ENCODE measurements at places on chromosomes 1 and 21.

DNA sequence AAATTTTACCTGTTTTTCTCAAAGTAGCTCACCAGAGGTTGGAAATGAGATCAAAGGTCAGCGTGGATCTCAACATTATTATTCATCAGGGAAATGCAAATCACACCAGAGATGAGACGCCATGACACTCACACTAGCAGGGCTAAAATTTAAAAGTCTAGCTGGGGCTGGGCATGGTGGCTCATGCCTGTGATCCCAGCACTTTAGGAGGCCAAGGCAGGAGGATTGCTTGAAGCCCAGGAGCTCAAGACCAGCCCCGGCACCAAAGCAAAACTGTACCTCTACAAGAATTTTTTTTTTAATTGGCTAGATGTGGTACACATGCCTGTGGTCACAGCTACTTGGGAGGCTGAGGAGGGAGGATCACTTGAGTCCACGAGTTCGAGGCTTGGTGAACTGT lies 41.4 kb upstream of the PCBP3 start:
- DNase-seq: no peak

GRCh38 chr1:41349361-41350054 lies 11.7 kb upstream of the FOXO6 start:
- no peak for DNase-seq

DNA sequence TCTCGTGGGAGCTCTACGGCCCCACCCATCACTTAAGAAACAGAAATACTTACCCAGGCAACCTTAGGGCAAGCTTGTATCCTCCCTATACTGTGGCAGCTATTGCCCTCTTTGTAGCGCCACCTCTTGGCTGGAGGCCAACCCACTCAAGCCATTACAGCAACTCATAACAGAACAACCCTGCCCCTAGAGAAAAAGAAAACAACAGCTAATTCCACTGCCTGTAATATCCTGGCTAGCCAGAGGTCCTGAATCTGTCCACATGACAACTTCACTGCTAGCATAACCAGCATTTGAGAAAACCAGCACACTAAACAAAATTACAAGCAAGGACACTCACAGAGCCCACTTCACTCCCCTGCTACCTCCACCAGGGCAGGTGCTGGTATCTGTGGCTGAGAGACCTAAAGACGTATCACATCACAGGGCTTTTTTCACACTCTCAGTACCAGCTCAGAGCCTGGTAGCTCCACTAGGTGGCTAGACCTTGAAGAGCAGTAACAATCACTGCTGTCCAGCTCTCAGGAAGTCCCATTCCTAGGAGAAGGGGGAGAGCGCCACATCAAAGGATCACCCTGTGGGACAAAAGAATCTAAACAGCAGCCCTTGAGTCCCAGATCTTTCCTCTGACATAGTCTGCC lies 14.5 kb upstream of the MX1 start:
- no peak for DNase-seq

DNA sequence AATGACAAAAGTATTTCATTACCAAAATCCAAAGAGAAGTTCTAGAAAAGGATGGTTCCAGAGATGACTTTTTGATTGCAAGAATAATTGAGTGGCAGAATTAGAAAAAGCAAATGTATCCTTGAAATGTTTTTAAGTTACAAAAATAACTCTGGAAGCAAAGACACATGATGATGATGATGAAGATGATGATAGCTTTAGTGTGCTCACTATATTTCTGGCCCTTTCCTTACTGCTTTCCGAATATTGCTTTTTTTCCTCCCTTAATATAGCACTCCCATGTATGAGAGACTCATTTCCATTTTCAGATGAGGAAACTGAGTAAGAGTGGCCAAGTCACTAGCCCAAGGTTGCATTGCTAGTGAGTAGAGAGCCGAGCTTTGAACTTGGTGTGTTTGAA lies 54.7 kb downstream of the CACHD1 start:
- DNase-seq: no peak

- no peak for DNase-seq
Measured at GRCh38 chr1:27258598-27258997, 24.2 kb downstream of the WDTC1 start.

DNA sequence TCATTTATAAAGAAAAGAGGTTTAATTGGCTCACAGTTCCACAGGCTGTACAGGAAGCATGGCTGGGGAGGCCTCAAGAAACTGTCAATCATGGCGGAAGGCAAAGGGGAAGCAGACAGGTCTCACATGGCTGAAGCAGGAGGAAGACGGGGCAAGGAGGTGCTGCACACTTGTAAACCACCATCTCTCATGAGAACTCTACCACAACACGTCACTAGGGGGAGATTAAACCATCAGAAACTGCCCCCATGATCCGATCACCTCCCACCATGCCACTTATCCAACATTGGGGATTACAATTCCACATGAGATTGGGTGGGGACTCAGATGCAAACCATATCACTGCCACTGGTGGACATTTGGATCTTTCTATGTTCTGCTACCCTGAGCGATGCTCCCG lies 351.4 kb downstream of the NPHP4 start:
- DNase-seq: no peak

DNA sequence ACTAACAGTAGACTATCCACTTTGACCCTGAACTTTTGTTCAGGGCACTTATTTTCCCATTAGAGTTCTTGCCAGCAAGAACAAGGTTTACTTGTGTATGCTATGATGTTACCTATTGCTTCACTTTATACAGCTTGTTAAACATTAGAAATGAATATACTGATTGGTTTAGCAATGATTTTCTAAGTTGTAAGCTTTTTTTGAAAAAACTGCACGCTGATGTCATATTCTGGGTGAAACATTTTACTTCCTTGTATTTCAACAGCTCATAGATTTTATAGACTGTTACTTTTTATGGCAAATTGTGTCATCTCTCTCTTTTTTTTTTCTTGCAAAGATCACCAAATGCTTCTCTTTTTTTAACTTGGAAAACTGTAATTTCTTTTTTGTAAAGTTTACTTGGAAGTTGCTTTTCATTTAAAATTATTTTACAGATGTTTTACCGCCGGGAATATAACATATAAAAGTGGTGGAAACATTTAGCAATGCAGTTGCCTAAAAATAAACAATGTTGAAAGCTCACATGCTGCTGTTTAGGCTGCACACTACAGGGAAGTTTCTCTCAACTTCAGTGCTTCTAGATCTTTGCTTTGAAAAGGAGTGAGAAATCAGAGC lies 215.3 kb upstream of the NFIA start:
- no peak for DNase-seq

GRCh38 chr1:25622531-25622930 lies 5.9 kb downstream of the MAN1C1 start:
- no peak for DNase-seq

GRCh38 chr1:69523461-69523860 lies 44.3 kb upstream of the LRRC7 start:
- peak; percentile 51 for DNase-seq

DNA sequence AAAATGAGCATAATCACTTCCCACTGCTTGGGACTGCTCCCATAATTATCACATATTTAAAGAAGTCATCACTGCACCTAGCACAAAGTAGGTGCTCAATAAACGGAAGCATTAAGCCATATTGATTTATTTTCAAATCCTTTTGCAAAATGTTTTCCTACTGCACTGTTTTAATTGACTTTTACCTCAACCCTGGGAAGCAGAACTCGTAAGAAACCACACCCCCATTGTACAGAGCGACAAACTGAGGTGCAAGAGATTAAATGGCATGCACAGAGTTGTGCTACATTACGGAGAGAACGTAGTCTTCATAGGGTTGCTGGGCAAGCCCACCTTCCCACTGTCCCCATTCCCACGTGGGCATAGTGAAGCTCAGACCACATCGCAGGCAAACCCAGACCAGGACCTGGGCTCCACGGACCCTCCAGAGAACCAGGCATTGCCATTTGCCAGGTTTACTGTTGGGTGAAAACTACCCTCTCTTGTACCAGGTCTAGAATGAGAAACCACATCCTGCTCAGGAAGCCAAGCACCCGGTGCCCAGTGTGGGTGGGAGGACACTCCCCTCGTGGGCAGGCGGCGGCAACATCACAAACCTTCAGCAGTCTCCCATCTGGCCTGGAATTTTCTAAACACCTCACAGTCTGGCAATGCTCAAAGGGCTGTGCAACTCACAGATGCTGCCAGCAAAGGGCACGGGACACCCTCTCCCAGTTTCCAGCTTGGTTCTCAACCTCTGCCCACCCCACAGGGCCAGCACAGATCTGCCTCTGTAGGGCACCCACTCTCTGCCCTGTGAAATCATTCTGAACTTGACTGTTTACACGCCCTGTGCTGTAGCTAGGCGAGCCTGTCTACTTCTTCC lies 8.2 kb downstream of the IFFO2 start:
- DNase-seq: peak; percentile 44

- DNase-seq: no peak
Measured at GRCh38 chr1:168335500-168335899, 54.8 kb downstream of the TBX19 start.

GRCh38 chr1:5386371-5386770 lies 605.9 kb downstream of the NPHP4 start:
- DNase-seq: no peak

GRCh38 chr1:240237305-240237721 lies 145.6 kb downstream of the FMN2 start:
- peak; percentile 57 for DNase-seq

- DNase-seq: peak; percentile 62
Measured at GRCh38 chr1:109490029-109490933, 3.6 kb upstream of the CYB561D1 start.

DNA sequence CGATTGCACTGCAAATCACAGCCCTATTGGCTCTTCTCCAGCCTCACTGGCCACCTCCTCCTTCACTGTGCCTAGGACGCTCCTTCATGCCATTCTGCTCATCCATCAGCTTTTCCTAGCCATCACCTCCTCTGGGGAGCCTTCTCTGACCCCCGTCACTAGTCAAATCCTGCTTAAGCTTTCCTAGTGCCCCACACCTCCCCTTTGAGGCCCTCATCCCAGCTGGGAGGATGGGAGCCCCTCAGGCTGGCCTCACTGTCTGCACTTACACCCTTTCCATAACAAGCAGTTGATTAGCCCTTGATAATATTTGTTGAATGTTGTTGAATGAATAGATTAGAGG lies 50.7 kb downstream of the KLHDC7A start:
- no peak for DNase-seq

GRCh38 chr21:29295066-29295650 lies 3.6 kb upstream of the BACH1 start:
- no peak for DNase-seq

GRCh38 chr1:226665505-226666163 lies 73.4 kb downstream of the ITPKB start:
- no peak for DNase-seq

DNA sequence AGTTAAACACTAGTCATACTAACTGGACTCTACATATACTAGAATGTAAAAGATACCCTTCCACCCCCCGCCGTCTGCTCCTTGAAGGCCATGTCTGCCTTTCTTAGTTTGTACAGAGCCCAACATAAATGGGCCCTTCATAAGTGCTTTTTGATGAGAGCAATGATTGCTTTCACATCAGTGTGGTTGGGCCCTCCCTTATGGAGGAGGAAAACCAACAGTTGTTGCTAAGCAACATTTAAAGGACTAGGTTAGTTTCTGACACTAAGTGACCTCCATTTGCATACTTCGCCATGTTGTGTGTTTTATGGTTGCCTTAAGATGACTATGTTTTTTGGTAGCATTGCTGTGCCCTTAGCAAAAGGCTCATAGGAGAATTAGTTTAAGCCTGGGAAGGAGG lies 182.0 kb upstream of the SGIP1 start:
- no peak for DNase-seq

- peak; percentile 86 for DNase-seq
Measured at GRCh38 chr1:207823880-207824566, 72.2 kb downstream of the CD46 start.

DNA sequence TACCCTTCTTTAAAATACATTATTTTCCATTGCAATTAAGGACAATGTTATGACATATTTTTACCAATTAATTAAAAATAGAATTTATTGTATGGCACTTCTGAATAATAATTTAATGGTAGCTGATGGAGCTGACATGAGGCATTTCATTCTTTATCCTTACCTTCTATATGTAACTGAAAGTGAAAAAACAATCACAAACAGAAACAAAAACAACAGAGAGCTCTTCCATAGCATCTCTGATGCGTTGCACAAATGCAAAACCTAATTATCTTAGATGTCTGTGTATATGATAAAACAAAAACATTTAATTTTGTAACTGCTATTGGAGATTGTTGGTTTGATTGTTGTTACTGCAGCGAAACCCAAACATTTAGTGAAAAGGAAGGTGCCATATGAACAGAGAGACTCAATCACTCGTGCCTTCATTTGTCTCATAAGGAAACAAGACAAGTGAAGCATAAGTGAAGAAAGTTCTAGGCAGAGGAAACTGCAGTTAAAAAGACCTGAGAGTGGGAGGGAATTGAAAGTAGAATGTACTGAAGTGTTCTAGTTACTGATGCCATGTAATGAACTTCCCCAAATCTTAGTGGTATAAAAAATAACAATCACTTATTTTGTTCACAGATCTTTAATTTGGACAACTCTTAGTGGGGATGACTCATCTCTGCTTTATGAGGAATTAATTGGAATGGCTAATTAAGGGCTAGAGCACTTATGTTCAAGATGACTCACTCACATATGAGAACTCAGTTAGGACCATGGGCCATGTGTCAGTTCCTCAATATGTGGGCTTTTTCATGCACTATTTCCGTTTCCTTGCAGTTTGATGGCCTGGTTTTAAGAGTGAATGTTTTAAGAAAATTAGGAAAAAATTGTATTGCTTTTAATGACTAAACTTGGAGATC lies 245.0 kb upstream of the OLFM3 start:
- DNase-seq: no peak

DNA sequence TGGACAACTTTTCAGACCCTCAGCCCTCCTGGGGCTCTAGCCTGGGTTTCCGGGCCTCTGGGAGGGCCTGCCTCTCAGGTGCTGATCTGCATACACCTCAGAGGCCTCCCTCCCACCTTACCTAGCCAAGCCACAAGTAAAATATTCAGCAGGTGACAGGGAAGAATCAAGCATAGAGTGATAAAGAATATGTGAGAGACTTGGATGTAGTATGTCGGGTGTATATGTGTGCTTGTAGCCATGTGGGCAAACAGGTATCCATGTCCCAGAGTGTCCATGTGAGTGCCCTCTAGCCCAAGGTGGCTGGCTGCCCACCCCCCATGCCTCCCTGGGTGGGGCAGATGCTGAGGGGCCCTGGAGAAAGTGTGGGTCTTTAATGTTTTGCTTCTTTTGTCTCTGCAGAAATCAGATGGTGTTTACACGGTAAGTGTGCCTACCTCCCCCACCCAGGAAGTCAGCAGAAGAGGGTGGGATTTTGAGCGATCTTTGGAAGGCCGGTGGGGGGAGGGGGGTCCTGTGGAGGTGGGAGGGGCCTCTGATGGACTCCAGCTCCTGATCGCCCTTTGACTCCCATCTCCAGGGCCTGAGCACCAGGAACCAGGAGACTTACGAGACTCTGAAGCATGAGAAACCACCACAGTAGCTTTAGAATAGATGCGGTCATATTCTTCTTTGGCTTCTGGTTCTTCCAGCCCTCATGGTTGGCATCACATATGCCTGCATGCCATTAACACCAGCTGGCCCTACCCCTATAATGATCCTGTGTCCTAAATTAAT lies 3.4 kb downstream of the FCER1G start:
- DNase-seq: no peak

- no peak for DNase-seq
Measured at GRCh38 chr1:46206399-46206798, 3.3 kb downstream of the LURAP1 start.

Measured in fibroblast of upper back skin (primary cell).